ENCODE measurements at places on chromosomes 7 and 10.

- no peak for DNase-seq
Observed at GRCh38 chr10:123537188-123537961, 128.8 kb upstream of the GPR26 start.

- no peak for DNase-seq
Observed at GRCh38 chr10:98649170-98649569, 202.4 kb upstream of the HPS1 start.

DNA sequence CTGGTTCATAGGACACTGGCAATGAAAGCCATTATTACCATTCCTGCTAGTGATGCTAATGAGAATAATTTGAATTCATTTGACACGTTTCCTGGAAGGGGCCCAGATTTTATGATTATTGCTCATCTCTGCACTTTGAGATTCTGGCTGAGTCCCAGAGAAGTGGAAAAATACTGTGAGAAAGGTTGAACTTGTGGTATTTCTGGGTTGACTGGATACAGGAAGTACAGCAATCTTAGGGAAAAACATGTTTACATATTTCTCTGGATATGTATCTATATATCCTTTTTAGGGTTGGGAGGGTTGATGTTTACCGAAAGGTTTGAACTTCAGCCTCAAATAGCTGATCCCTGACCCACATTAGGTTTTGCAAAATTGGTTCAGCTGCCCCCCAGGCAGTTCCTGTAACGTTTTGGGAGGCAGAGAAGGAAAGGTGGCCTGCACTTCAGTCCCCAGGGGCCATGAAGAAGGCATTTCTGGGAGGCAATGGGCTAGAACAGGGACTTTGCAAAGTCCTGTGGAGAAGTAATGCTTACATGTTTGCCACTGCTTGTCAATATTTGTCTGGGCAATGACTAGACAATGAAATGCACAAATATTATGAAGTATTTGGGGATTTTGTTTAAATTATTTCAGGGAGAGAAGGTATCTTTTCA, 253.7 kb upstream of the PITRM1 start:
- DNase-seq, result peak; percentile 97

DNA sequence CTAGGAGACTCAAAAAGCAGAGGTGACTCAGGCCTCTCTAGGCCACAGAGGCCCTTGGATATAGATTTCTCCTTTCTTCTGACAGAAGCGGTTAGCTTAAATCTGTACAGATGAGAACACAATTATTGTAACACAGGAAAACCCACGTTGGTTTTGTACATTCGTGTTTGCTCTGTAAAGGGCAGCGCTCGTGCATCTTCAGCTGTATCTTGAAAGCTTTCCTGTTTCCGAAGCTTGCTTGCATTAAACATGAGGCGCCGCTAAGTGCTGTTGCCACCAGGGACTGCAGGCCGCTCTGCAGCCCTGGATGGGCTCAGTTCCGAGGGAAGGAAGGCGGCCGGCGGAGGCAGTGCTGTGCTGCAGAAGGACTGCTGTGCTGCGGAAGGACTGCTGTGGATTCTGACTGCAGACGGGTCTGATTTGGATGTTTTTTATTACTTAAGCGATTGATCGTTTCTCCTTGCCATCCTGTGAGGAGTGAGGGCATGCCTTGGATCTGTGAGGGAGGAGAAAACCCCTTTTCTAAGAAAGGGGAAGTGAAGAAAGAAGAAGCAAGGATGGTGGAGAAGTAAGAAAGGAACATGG, 53.3 kb downstream of the FHIP2A start:
- DNase-seq, result peak; percentile 53

DNA sequence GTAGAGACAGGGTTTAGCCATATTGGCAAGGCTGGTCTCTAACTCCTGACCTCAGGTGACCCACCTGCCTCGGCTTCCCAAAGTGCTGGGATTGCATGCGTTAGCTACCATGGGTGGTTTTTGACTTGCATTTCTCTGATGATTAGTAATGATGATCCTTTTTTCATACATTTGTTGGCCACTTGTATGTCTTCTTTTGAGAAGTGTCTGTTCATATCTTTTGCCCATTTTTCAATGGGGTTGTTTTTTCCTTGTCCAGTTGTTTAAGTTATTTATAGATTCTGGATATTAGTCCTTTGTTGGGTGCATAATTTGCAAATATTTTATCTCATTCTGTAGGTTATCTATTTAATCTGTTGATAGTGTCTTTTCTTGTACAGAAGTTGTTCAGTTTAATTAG, 4.3 kb upstream of the OR13A1 start:
- DNase-seq, result no peak

GRCh38 chr10:30529373-30529998, 95.5 kb downstream of the MAP3K8 start:
- DNase-seq, result no peak

DNA sequence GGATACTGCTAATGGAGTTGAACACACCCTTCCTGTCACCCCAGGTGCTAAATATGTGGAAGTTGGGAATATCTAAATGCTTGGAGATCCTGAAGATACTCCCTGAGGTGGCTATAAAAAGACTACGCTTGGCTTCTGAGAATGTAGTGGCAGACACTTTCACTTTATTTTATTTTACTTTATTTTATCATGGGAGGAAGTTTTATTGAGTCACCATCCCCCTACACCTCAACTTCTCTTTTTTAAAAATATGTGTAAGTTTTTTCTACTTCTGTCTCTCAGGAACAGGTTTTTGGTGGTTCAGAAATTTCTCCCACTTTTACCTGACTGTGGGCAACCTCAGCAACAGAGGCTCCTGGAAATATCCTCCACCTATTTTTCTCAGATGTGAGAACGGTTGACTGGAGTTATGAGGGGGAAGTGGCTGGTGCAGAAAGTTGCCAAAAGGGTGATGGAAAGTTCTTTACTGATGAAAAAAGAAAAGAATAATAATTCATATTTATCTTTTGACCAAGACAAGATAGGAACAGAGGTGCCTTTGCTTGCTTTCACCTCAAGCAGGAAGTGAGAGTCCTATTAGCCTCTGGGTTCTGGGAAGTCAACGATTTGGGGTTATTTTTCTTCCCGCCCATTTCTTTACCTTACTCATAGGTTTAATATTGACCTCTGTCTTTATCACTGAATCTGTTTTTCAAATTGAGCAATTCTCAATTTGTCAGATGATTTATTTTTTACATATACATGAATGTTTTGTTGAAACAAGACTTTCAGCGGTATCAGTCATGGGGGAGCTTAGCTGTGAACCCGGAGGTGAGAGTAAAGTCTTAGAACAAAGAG, 103.6 kb downstream of the AHR start:
- DNase-seq, result no peak

DNA sequence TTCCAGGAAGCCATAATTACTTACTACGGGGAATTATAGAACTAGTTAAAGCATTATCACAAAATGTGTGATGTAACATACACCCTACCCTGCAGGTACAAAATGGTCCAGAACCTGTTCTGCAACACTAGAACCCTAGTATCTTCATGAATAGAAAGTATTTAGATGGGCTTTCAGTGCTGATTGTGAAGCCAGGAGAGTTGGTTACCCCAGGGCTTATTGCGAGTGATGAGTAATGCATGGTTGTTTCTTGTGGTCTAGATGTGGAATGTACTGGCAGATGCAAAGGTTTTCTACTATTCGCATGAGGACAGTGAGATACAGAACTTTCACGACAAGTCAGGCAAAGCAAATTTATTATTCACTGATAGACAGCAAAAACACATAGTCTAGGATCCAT, 33.6 kb upstream of the AGR3 start:
- DNase-seq, result peak; percentile 82

GRCh38 chr10:26407406-26407969, 30.7 kb upstream of the APBB1IP start:
- DNase-seq, result peak; percentile 86
